G401 (cell line): ENCODE measurements at places on chromosomes 3 and 15. TPM values are rescaled to one million over a fixed set of nuclear protein-coding genes. Genes with fewer than 3 reads are reported as not detected.
A peak's percentile ranks its signal among the peaks of the same experiment; 100 is the strongest.

DNA sequence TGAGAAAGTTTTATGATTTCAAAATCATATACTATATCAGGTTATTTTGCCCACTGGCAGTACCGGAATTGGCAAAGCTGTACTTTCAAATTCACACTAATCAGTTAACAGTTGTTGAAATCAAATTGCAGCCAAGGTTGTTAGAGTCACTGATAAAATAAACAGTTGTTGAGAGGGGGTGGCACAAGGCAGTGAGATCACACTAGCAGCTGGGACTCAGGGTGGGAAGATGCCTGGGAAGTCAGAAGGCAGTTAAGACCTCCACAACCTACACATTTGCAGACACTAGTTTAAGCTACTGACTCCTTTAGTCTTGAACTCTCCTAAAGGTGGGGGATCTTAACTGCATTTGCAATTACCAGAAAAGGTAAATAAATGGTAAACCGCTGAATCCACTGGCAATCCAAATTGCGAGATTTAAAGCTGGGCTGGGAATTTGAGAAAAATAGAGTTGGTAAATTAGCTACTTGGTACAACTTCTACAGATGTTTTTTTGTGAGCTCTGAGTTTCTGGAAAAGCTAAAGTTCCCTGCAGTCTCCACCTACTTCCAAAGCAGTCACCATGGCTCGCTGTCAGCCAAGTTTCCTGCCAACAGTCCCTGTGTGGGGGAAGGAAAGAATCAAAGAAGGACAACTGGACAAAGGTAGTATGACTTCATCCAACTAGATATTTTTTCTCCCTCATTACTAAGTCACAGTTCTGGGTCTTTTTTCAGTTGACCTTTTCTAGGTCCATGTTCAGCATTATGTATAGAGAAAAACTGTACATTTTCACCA lies 105.7 kb downstream of the ZNF385D start:
- no peak for DNase-seq

DNA sequence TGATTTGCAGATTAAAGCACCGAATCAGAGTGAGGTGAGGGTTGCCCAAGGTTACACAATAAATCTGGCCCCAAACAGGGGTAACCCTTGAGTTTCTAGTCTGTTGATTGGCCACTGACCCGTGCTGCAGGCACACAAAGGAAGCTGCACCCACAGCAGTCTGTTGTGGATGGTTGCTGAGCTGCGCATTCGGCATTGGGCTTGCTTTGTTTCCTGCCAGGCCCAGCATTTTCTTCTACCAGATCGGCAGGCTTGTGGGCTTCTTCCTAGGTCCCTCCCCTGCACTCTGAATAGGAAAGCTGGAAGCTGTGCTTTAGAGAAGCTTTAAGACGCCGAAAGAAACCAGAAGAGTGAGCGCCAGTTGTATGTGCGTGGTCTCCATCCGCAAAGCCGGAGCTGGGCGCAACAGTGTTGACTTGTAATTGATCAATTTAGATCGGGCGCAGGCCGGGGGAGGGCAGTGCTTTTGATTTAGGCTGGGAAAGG lies 12.1 kb downstream of the B3GNT5 start:
- no peak for DNase-seq

DNA sequence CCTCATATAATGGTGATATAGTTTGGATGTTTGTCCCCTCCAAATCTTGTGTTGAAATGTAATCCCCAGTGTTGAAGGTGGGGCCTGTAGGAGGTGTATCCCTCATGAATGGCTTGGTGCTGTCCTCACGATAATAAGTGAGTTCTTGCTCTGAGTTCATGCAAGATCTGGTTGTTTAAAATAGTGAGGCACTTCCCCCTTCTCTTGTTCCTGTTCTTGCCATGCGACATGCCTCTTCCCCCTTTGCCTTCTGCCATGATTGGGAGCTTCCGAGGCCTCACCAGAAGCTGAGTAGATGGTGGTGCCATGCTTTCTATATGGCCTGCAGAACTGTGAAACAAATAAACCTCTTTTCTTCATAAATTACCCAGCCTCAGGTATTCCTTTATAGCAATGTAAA lies 39.2 kb downstream of the REC114 start:
- DNase-seq, result no peak

DNA sequence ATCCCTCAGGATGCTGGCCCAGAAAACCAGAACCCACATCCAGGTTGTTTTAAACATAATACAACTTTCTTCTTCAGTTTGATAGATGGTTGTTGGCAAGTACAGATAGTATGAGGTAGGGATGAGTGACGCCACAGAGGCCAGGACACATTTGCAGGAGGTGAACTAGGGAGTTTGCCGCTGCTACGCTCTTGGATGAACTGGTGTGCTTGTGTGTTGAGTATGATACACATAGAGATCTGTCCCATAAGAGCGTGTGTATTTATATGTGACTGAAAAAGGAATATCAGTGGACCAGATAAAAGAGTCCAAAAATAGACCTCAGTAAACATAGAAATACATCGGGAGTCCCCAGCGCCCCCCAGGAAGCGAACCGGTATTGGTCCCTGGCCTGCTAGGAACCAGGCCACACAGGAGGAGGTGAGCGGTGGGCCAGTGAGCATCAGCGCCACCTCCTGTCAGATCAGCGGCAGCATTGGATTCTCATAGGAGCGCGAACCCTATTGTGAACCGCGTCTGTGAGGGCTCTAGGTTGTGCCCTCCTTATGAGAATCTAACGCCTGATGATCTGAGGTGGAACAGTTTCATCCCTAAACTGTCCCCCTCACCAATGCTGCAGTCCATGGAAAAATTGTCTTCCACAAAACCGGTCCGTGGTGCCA lies 98.1 kb downstream of the LRRK1 start:
- DNase-seq, result no peak

- DNase-seq, result peak; percentile 61
Observed at GRCh38 chr3:115239717-115240116, 92.6 kb upstream of the ZBTB20 start.

- no peak for DNase-seq
Observed at GRCh38 chr3:3281024-3281423, 101.5 kb upstream of the CRBN start.

DNA sequence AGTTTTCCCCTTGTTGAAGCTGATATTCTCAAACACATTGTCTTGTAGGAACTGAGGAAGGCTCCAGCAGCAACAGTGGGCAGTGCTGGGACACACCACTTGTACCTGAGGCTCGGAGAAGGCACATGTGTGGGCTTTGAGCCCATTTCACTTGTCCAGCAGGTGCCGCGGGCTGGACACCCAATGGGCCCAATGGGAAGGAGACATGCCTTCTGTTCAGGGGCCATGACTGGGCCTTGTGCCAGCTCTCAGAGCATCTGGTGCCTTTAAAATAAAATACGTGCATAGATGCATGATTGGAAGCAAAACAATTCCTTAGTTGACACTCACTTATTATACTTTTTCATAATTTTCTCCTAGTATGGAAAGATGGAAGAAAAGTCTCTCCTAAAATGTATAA lies 334.2 kb downstream of the KLF13 start:
- peak; percentile 43 for DNase-seq

DNA sequence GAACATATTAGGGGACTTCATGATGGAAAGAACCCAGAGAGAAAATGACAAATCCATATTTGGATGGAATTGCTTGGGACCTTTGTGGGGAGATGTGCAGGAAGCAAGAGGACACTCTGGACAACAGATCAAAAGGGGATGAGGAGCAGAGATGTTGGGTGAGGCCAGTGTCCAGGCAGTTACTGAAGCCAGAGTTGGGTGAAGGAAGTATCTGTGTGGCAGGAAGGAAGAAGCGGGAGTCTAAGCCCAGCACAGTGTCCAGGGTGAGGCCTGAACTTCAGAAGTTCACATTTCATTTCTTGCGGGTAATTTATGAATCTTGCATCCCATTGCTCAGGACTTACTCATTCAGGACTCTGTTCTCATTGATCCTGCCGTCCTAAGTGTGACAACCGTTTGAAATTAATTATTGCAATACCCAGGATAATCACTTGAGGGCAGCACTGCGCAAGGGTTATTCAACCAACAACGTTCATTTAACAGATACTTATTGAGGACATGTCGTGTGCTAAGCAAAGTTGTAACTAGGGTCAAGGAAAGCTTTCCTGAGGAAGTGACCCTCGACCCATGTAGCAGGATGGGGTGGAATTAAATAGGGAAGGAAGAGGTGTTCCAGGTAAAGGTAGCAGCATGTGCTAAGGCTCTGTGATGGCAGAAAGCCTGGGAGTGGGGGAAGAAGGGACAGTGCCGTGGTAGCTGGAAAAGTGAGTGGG lies 61.3 kb upstream of the CMTM8 start:
- peak; percentile 22 for DNase-seq

GRCh38 chr3:140143367-140144069 lies 208.5 kb downstream of the CLSTN2 start:
- no peak for DNase-seq

DNA sequence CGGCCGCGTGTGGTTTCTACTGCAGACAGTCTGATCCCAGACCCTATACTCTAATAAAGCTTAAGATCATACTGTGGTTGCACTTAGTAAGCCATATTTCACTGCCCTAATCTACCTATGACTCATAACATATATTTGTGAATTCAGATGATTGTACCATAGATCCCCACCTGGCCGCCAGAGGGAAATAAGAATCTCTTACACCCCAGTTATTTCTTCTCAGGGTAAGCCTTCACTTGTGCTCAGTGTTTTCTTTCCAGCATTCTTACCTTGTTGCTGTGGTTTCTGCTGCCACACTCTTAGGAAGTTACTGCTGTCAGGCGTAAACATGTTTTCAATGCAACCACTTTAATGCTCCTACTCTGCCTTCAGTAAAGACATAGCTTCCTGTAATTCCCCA lies 105.9 kb downstream of the B3GALNT1 start:
- no peak for DNase-seq

DNA sequence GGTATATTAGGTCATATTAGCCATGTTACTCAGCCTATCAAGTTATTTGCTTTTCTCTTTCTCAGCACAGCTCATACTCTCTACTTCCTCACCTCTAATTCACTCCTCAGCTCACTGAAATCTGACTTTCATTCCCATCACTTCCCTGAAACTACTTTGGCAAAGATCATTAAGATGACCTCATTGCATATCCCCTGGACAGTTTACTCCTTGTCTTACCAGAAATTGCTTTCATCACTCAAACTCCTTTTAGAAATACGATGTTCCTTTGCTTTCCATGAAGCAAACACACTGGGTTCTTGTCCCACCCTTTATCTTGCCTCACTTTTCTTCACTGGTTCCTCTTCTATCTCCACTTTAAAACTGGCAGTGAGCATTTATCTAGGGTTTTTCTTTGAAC lies 354.4 kb downstream of the TUSC7 start:
- no peak for DNase-seq

DNA sequence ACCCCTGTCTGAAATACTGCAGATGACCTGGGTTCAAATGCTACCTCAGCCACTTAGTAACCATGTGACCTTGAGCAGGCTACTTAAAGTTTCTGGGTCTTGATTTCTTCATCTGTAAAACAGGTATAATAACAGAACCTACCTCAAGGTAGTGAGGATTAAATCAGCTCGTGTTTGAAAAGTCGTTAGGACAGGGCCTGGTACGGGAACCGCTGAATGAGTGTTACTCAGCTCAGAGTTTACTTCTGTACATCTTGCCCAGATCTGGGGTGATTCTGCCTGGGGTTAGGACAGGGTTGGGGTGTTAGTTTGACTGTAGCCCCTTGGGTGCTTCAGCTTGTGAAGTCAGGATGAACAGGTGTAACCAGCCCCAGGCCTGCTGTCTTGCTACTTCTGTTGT lies 1.8 kb downstream of the SEMA4B start:
- no peak for DNase-seq

DNA sequence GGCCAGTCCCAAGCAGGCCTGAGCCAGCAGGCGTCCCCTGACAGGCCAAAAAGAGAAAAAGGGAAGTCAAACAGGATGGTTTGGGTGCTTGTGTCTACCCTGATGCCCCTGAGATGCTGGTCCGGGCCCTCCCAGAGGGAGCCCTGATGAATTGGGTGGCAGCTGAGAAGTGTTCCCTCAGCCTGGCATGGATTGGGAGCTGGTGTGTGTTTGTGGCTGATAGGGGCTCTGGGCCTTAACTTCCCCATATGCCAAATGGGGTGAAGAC lies 1.4 kb downstream of the FBLN2 start:
- no peak for DNase-seq

GRCh38 chr15:63752075-63752684 lies 81.6 kb downstream of the HERC1 start:
- DNase-seq, result peak; percentile 69

GRCh38 chr3:29977360-29977759 lies 629.0 kb upstream of the TGFBR2 start:
- no peak for DNase-seq

DNA sequence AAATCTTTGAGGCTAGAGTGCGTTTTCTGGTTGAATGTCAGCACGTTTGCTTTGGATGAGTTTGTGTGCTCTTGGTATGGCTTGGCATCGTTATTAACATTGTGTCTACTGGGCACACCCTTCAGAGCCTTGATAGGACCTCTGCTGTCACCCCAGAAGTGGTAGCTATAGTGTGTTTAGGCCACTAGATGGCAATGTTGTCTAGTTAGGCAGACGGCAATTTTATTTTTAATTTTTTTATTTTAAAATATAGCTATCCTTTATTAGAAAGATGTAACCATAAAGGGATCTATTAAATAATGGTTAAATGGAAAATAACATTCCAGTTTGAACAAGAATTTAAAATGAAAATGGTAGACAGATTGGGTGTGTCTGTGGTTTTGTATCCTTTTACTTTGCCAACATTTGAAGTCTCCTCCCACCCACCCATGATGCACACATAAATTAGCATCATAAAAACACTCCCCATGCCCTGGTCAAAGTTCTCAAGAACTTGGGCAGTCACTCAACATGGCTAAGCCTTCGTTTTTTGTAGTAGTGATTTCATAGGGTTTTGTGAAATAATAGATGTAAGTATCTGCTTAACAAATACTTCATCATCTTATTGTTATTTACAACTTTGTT lies 200.7 kb downstream of the KCNH8 start:
- DNase-seq, result peak; percentile 30

DNA sequence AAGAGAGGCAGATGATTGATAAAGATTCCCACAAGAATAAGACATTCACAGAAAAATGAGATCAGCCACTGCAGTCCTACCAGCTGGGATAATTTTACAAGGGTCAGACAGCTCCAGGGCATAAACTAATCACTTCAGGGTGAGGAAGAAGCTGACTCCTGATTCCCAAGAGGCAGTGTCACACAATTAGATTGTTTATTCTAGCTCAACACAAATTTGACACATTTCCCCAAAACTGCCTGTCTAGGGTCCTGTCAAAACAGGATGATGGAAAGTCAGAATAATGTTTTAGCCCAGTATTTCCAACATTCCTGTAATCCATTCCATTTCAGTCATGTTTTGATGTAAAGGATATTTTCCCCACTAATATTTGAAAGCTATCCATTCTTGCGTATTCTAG lies 110.8 kb downstream of the TNIK start:
- DNase-seq, result no peak

DNA sequence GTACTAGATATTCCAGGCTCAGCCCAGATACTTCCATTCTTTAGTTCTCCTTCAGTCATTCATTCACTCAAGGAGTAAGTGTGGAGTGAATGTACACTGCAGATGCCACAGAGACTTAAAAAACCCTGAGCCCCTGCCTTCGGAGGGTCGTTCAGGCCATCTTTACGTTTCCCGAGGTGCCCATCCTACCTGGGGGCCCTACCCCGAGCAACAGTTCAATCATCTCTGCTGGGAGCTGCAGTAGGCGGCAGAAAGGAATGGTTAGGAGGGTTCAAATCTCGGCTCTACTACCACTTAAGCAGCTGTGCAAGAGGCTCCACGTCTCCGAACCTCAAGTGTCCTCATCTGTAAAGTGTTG lies 613 bp downstream of the SEC13 start:
- no peak for DNase-seq

The BFSP2 gene
- total RNA-seq, result not detected in 2 replicates

The TOPAZ1 gene
- total RNA-seq, result not detected in 2 replicates

The PLCH1 gene
- total RNA-seq, result 12.8 and 14.8 TPM in 2 replicates

The NUSAP1 gene
- total RNA-seq, result 147 and 237 TPM in 2 replicates

The CCR2 gene
- total RNA-seq, result not detected in 2 replicates

The CPN2 gene
- total RNA-seq, result not detected in 2 replicates

The RASA2 gene
- 6.4 and 10.2 TPM in 2 replicates for total RNA-seq

The BSN gene
- total RNA-seq, result 0.24 and 0.31 TPM in 2 replicates
